ENCODE measurements at places on chromosomes 6 and 20.

DNA sequence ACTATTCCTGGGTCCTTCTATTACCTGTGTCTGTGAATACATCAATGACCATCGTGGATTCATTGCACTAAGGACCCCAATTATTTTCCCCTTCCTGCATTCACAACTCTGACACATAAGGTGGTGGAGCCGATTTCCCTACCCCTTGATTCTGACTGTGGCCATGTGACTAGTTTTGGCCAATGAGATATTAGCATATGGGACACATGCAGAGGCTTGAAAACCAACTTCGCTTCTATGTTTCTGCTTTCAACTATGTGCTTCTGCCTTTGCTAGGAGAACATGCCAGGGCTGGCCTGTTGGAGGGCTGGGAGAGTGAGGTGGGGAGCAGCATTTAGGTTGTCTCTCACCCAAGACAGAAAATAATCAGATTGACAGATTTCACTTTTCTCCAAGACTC, 483.1 kb upstream of the JAG1 start:
- no peak for DNase-seq

- no peak for DNase-seq
Observed at GRCh38 chr6:42201382-42201781, 6.6 kb upstream of the GUCA1B start.

- DNase-seq = no peak
Observed at GRCh38 chr6:26534681-26535465, 3.3 kb upstream of the HMGN4 start.

GRCh38 chr6:14425805-14426204, 308.2 kb downstream of the CD83 start:
- DNase-seq = no peak

DNA sequence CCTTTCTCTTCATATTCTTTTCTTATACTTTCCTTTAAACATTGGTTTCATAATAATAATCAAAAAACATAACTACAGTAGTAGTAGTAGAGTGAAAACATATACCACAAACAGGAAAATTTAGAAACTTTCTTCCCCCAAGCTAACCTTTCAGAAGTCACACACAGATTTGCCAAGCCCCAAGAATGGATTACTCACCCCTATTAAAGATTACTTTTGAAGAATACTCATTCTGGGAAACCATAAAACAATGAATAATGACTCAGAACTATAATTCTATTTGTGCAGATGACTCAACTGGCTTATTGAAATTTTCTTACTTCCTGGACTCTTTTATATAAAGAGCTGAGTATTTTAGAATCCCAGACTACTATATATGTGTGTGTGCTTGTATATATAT, 119.4 kb upstream of the GJE1 start:
- no peak for DNase-seq

GRCh38 chr20:1324598-1325172, 4.3 kb downstream of the SDCBP2 start:
- no peak for DNase-seq

- DNase-seq = no peak
Observed at GRCh38 chr6:14375930-14376329, 258.4 kb downstream of the CD83 start.

DNA sequence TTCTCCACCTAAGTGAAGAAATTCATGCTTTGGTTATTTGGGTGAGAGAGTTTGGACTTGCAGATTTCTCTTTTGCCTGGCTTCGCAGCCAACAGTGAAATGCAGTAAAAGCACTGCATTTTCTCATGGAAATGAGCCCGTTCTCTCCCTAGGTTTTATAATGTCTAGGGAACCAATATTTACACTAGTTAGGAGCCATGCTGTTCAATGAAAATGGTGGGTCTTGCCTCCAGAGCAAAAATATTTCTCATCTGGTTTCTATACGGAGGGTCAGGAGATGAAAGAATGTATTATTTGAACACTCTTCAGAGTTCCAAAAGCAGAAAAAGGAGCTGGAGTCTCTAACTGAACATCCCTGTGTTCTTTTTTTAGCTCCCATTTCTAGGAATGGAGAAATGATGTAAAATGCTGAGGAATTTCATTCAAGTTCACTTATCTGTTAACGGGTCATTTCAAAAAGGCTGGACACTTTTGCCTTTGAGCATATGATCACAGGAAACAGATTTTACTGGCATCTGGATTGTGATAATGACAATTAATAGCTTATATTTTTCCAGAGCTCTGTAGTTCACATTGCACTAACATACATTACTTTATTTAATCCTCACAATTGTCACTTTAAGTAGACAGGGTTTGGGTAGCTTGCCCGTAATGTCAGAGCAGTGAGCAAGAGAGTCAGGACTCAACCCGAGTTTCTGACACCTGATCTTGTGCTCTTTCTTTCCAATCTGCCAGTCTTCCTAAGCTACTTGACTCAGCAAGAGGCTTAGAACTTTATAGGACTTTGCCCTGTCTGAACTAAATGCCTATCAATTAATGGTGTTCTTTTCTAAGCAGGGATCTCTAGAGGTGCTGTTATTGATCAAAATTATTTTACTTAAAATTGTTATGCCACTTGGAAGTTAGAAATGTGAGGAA, 78.0 kb downstream of the PPP1R14C start:
- DNase-seq = no peak
